ENCODE measurements at places on chromosomes 5 and 9.

DNA sequence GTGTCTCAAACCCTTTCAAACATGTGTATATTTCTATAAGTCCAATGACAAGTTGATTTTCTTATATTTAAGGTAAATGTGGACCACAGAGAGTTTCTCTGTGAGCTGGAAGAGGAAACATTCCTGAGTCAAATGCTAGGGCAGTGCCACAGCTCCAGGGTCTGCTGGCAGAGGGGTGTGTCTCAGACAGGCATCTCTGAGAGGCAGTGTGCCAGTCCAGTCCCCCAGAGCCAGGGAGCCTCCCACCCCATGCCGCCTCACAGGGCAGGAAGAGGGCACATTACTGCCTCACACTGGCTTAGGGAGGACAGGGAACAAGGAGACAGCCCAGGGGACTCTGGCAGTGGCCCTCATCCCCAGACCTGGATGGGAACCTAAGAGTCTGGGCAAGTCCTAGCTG lies 120.2 kb downstream of the TENT4A start:
- no peak for DNase-seq

DNA sequence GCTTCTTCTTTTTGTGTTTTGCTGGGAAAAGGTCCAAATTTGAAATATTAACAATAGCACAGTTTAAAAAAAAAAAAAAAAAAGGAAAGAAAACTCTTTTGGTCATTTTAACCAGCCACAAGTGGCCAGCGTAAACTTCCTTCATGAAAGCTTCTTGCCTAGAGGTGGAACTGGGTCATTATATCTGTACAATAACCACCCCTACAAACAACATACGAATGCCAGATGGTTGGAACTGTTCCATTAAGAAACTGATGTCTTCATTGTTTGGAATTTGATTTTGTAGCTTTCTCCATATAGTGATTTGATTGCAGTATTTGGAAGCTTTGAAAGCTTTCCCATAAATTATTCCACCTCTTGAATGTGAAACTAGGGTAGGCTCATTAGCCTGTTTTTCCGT lies 18.3 kb upstream of the LPAR1 start:
- DNase-seq, result no peak

GRCh38 chr5:34005681-34006080 lies 2.2 kb downstream of the AMACR start:
- no peak for DNase-seq

DNA sequence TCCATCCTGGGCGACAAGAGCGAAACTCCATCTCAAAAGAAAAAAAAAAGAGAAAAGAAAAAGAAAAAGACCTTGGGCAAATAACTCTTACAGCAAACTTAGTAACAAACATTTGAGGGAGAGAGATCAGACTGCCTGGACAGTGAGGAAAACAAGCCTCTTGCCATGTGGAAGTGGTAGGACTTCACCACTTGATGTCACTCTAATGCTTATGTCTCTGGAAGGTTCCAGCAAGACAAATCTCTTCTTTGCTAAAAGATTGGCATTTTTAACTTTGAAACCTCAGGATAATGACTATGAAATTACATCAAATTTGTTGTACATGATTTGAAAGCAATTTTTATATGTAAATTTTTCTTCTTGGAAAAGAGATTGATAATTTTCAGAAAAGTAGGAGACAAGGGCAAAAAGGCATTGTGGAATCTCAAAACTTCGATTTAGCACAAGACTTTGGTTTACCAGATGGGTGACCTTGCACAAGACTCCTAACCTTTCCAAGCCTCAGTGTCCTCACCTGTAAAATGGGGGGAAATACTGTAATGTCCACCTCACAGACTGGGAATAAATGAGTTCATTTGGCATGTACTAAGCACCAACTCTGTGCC lies 5.4 kb downstream of the ACTL7B start:
- no peak for DNase-seq

- DNase-seq, result no peak
Measured at GRCh38 chr9:1938135-1938534, 77.0 kb upstream of the SMARCA2 start.

DNA sequence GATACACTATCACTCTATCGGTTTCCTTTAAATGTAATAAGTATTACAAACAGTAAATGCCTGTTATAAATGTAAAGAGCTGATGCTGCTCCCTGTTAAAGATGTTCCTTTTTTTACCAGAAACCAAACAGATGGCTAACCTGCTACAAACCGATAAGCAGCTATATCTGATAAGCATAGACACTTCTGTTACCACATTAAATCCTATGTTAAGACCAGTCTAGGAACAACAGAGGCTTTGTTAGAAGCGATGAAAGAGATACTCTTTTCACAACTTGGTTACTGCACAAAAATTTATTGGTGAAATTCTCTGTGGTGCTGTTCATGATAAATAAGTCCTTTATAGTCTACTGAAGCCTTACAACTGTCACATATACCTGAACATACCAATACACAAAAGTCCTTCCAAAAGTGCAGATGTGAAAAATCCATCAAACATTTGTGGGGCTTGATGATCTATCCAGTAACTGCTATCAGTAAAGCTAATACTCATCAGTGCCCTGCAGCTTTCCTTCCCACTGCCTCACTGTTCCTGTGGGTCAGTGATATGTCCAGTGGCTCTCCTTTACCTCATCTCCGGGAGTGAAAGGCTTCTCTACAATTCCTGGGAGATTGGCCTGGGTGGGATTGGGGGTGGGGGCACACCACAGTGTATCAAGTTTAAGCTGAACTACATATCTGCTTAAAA lies 25.8 kb upstream of the PRXL2C start:
- DNase-seq, result no peak

DNA sequence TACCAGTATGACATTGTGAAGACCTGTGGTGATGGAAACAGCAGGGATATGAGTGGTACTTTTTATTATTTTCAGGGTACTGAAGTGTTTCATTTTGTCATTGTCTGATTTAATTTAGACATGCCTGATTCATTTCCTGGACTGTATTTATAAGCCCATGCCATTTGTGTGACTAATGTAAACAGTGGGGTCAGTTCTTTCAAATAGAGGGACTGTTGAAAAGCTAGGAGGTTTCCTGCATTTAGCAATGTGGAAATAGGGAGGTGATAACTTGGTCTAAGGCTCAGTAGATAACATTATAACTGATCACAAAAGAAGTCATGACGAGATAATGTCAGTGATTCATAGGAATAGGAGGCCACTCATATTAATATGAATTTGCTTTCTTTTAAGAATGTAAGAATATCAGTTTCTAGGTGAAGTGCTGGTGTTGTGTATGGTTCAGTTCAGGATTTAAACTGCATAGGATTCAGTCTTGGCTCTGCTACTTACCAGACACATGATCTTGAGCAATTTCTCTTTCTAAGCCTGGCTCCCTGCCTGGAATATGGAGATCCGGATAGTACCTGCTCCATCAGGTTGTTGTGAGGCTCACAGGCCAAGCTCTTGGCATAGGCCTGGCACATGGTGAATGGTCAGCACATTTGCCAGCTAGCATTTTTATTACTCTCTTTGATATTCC lies 7.5 kb downstream of the RASGRF2 start:
- DNase-seq, result no peak

DNA sequence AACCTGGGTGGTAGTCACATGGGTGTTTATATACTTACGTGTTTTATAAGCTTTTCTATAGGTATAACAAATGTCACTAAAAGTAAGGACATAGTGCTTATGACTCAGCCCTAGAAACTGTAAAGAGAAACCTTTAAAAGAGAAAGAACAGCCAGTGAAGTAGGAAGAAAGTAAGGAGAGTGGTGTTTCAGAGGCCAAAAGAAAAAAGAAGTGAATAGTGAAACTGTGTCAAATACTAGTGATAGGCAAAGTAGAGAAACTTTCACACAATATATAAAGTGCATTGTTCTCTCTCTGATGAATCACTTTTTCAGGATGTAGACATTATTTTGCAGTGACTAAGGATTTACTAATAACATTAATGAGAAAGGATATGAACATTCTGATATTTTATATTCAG lies 74.2 kb upstream of the SUSD1 start:
- no peak for DNase-seq

DNA sequence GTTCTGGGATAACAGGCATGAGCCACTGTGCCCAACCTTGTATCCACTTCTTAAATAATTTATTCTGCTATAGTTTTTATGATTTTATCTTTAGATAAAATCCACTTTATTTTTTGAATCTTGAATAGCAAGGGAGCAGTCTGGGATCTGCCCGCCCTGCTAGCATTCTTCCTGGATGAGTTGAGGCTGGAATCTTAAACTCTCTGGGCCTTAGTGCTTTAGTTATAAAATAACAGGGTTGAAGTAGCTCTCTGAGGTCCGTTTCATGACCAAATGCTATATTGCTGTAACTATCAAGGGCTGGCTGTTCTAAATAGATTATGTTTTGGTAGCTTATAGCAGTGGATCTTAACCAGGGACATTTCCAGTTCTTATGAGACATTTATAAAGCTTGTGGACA lies 20.8 kb downstream of the ACER2 start:
- no peak for DNase-seq

DNA sequence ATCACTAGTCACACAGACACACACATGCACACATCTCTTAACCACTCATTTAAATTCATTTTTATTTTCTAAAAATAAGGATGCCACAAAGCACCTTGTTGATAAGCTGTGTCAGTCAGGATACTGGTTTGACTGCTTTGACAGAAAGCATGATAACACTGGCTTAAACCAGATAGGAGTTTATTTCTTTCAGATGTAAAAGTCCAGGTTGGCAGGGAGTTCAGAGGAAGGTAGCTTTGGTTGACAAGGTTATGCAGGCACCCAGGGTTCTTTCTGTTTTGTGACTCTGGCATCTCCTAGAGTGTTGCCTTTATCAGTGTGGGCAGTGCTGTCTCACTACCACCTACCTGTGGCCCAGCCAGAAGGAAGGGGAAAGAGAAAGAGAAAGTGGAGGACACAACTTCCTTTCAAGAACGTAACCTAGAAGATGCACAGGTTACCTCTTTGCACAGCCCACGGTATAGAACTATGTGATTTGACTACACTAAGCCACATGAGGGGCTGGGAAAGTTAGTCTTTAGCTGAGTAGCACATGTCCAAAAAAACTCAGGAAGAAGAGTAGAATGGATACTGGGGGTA lies 334.7 kb downstream of the OSTF1 start:
- no peak for DNase-seq

DNA sequence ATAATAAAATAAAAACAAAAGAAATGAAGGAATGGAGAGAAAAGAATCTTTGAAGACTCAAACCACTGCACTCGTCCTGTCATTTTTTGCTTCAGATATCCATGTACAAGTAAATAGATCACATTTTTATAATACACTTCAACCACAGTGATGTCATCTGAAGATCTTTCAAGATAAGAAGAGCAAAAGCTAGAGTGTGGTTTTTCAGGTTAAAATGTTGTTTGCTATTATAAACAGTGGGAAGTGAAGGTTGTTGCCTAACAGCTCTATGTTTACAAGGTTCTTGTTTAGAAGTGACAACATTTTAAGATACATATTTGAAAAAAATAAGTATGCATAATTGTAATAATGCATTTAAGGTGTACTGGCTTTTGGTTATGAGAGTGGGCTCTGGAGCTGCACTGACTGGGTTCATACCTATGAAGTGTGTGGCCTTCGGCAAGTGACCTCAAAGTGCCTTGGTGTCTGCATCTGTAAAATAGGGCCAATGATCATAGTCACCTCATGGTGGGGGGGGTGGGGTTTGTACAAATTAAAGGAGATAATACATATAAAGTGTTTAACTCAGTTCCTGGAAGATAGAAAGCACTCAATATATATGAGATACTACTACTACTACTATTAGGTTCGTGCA lies 45.5 kb upstream of the IL7R start:
- no peak for DNase-seq

DNA sequence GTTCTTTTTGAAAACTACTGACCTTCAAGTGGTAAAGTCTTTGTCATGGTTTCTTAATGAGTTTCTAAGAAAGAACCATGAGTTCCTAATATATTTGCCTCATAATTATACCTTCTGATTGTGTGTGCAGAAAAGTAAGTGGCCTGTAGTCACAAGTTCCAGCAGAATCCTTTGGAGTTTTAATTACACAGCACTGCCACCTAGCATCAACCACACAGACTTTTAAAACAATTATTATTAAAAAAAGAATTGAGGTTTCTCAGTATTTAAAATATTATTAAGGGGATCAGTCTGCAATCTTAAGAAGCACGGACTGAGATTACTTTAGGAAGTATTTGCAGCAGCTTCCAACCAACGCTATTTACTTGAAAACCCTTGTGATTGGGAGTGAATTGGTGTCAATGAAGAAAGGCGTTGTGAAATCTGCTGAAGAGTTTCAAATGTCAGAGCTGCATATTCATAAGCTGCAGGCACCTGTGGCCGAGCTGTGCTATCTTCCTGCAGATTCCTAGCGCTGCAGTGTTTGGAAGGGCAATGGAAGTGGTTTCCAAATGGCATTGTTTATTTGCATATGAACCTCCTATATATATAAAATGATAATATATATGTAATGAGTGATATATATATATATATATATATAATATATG lies 1074.2 kb upstream of the WWC1 start:
- no peak for DNase-seq

- DNase-seq, result no peak
Measured at GRCh38 chr5:92455011-92455410, 1071.9 kb upstream of the ARRDC3 start.

DNA sequence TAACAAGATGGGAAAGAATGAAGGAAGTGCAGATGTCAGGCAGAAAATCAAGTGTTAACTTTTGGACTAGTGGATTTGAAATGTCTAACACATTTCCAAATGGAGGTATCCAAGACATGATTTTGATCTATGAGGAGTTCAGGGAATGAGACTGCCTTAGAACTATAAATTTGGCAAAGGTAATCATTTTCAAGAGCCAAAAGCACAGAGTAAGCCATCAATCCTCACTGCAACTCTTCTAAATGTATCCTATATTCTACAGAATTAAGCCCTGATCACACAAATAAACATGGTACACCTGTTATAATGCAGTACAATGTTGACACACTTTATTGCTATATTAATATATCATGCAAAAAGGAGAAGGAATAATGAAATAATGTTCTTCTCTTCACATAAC lies 55.6 kb downstream of the SETX start:
- DNase-seq, result no peak

DNA sequence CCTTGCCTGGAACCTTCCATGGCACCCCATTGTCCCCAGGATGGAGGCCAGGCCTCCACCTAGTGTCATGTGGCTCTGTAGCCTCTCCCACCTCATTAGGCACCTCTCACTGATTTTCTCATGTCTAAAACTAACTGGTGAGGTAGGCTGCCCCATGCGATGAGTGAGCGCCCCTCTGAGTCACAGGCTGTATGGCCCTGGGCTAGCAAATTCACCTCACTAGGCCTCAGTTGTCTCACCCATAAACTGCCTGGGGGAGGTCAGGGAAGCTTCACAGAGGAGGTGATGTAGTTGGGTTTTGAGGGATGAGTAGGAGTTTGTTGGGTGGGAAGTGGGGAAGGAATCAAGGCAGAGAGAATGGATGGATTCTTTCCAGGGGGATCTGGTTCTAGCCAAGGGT lies 8.8 kb downstream of the RXRA start:
- DNase-seq, result no peak

DNA sequence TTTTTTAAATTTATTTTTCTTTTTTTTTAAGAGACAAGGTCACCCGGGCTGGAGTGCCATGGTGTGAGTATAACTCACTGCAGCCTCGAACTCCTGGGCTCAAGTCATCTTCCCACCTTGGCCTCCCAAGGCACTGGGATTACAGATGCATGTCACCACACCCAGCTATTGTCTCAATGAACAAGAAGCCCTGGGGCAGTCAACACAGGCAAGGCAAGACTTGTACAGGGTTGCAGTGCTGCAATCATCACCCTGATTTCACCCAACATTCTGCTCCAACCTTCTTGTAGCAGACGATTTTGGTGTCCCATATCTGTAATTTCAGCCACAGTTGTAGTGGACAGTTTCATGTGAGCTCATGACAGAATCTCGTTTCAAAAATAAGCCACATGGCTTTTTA lies 205.8 kb upstream of the KIF2A start:
- no peak for DNase-seq
